ENCODE measurements at places on chromosomes 2 and 18. TPM values are rescaled to one million over a fixed set of nuclear protein-coding genes. Genes with fewer than 3 reads are reported as not detected.

- no peaks in the 10 kb centered on the region for H3K36me3 ChIP-seq
- H3K4me1 ChIP-seq = no peaks in the 10 kb centered on the region
- H3K27me3 ChIP-seq = peaks cover 2% of the 10 kb centered on the region
- no peak overlapping the region for H3K4me3 ChIP-seq
- DNase-seq = no peak
Observed at GRCh38 chr2:189115126-189115525, 64.4 kb downstream of the COL5A2 start.

GRCh38 chr2:105166688-105167087 lies 74.9 kb upstream of the GPR45 start:
- H3K27ac ChIP-seq = no peak overlapping the region
- no peak overlapping the region for H3K4me3 ChIP-seq
- no peaks in the 10 kb centered on the region for H3K36me3 ChIP-seq
- H3K27me3 ChIP-seq = peaks cover 10% of the 10 kb centered on the region
- H3K4me1 ChIP-seq = no peaks in the 10 kb centered on the region

- no peak overlapping the region for H3K4me3 ChIP-seq
- H3K27me3 ChIP-seq = no peaks in the 10 kb centered on the region
- no peaks in the 10 kb centered on the region for H3K36me3 ChIP-seq
- H3K4me1 ChIP-seq = peaks cover 19% of the 10 kb centered on the region
- H3K27ac ChIP-seq = no peak overlapping the region
Observed at GRCh38 chr2:219109471-219109870, 48.8 kb upstream of the IHH start.

DNA sequence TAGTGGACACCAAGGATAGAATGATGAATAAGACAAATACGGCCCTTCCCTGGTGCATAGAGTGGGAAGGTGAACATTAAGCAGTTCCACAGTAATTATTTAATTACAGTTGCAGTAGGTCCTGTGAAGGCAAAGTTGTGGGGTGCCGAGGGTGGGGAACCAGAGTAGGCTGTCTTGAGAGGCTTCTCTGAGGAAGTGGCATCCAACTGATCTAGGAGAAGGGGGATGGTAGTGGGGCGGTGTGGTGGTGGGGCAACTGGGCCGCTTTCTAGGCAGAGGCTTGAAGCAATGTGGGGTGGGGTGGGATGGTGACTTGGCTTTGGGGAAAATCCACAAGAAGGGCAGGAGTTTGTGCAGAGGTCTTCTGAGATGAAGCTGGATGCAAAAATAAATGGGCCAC lies 11.7 kb downstream of the ACSL3 start:
- peaks cover 6% of the 10 kb centered on the region for H3K4me1 ChIP-seq
- no peak for DNase-seq
- no peak overlapping the region for H3K4me3 ChIP-seq

Gene CCDC178
- not detected for total RNA-seq

Data from activated CD4-positive, alpha-beta T cell treated with anti-CD3 and anti-CD28 coated beads, Interleukin-2, amount 10 ng/mL, durations not matched to agents 24 days and 14 days (primary cell).